T47D (cell line): ENCODE measurements at places on chromosomes 16 and 17.

- DNase-seq = no peak
These were observed 156.1 kb upstream of the CDH13 start for GRCh38 chr16:82470620-82471152.

GRCh38 chr17:79361873-79362771, 248.7 kb downstream of the RBFOX3 start:
- no peak for DNase-seq

- DNase-seq = no peak
These were observed 196.5 kb upstream of the CHMP6 start for GRCh38 chr17:80795090-80795580.

- no peak for DNase-seq
These were observed 43.9 kb downstream of the PITPNC1 start for GRCh38 chr17:67420994-67421393.

GRCh38 chr16:14181371-14182050, 110.4 kb downstream of the MRTFB start:
- DNase-seq = no peak
